Renal pelvis (tissue), 12 donors: ENCODE measurements at places on chromosomes 2 and 18.

- DNase-seq = no peak
Measured at GRCh38 chr2:239365071-239365781, 35.6 kb downstream of the HDAC4 start.

- no peak for DNase-seq
Measured at GRCh38 chr2:168790226-168790902, 12.1 kb upstream of the NOSTRIN start.

DNA sequence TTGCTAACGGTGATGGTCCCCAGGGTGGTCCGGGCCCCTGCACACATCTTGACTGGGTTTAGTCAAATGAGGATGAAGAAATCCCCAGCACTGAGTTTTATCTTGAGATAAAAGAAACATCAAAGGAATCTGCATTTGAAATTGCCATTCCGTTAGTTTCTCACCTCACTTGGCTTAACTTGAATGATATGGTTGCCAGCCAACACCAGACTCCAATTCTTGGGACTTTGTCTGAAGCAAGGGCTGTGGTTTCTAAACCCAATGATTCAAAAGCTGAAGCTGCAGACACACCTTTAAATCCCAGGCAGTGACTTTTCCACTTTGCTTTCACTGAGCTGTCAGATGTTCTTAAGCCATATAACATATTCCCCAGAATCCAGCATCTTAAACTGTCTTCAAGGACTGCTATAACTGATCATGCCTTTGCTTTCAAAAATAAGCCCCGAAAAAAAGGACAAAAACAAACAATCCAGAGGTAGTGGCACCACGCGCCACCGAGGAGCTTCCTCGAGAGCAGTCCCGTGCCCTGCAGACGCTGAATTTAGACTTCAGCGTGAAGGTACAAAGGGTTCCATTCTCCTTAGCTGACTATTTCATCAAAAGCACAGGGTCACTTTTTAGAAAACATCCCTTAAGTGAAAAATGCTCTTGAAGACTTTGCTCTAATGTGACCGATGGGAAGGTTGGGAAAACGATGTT is 189.3 kb downstream of the HDAC4 start:
- no peak for DNase-seq

- no peak for DNase-seq
Measured at GRCh38 chr18:46324087-46324955, 220.1 kb downstream of the HAUS1 start.

DNA sequence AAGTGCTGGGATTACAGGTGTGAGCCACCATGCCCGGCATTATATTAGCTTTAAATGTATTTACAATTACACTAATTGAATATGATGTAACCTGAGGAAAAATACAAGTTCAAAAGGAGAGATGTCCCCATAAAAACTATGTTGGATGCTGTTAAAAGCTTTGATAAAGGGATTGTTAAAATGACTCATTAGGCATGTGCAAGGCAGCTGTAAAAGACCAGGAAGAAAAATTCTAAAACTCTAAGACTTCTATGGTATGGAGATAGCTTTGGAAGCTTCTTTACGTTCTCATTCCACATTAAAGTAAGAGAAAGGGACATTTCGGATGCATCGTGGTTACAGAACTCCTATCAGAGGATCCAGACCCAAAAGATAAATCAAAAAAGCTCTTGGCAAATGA is 50.3 kb downstream of the CYB5A start:
- no peak for DNase-seq

DNA sequence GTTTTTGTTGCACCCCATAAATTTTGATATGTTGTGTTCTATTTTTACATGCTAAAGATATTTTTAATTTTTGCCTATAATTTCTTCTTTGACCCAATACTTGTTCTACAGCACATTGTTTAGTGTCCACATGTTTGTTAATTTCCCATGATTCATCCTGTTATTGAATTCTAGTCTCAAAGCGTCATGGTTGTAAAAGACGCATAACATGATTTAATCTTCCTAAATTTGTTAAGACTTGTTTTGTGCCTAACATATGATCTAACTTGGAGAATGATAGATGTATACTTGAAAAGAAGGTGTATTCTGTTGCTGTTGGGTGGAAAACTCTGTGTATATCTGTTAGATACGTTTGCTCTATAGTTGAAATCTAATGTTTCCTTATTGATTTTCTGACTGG is 27.1 kb upstream of the SULT1C3 start:
- no peak for DNase-seq

- DNase-seq = no peak
Measured at GRCh38 chr2:23376972-23377371, 8.0 kb upstream of the KLHL29 start.

DNA sequence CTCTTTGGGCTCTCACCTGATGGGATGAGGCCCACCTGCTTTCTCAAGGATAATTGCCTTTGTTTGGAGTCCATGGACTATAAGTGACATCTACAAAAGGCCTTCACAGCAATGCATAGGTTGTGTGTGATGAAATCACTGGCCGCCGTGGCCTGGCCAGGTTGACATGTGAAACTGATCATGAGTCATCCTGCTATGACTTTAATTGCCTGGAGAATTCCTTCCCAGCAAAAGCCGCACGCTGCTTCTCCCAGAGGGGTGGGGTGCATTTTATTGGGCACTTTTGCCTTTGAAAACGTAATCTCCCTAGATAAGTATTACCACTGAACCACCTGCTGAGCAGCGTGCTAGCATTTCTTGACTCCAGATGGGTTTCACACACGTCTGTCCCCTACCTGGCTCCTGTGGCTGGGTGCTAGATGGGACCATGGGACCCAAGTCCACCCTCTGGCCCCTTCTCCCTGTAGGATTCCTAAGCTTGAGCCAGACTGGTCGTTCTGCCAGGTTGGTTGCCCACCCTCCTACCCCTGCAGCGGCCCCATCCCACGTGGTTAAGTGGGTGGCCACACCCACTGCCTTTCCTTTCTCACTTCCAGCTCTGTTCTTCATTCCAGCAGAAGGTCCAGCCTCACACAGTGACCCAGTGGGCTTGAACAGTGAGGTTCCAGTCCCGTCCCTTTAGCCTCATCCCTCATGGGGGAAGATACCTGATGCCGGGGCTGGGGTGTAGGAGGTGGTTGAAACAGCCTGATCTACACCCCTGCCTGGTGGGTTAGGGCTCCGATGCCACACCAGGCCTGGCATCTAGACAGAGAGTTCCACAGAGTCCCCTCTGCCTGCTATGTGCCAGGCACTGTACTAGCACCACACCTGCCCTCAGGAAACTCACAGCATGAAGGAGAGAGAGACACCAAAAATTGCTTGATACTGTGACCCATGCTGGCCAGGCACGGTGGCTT is 89.6 kb downstream of the GBX2 start:
- no peak for DNase-seq

DNA sequence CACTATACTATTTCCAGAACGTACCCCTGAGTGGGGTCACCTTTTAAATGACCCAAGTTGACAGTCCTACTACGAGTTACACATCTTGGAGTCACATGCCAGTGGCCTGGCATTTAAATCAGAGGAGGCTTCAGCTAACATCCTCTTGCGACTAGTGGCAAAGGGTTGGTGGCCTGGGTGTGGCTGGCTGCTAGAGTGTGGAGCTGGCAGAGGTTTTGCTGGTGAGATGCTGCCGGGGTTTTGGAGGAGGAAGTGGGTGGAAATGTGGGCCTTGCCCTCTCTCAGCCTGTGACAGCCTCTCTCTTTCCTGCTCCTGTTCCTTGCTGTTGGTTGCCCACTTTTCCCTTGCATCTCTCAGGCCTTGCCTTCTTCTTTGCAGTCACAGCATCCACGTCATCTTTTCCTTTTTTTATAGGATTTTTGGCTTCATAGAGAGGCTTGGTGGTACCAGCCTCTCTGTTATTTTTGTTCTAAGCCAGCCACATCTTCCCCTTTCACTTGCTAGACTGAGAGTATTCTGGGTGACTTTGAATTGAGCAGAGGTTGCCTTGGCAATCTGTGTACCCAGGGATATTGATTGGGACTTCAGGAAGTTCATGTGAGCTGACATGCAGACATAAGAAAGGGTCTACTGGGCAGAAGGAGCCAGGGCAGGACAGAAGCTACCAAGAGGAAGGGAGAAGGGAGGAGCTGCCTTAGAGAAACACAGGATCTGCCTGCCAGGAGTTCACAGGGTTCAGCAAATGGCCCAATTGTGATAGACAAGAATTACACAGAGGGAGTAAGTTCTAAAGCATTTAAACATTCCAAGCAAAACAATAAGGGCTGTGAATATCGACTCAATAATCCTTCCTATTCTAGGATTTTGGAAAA is 55.4 kb downstream of the CDC42EP3 start:
- no peak for DNase-seq

GRCh38 chr2:72780477-72780876 is 45.4 kb downstream of the EXOC6B start:
- no peak for DNase-seq

- DNase-seq = no peak
Measured at GRCh38 chr2:71706121-71706520, 252.8 kb downstream of the DYSF start.

- no peak for DNase-seq
Measured at GRCh38 chr2:238587776-238588660, 161.3 kb downstream of the ASB1 start.

DNA sequence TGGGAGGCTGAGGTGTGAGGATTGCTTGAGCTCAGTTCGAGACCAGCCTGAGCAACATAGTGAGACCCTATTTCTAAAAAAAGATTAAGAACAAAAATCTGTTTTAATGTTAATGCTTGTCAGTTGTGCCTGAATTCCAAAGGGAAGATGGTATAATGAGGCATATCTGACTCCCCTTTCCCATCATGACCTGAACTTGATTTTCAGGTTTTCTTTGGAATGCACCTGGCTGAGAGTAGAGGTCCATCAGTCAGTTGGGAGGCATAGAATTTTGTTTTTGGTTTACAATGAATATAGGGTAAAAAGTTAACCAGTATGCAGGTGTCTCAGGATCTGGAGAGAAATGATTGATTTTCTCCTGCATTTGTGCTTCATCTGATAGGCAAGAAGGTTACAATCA is 20.4 kb downstream of the RPIA start:
- DNase-seq = no peak

DNA sequence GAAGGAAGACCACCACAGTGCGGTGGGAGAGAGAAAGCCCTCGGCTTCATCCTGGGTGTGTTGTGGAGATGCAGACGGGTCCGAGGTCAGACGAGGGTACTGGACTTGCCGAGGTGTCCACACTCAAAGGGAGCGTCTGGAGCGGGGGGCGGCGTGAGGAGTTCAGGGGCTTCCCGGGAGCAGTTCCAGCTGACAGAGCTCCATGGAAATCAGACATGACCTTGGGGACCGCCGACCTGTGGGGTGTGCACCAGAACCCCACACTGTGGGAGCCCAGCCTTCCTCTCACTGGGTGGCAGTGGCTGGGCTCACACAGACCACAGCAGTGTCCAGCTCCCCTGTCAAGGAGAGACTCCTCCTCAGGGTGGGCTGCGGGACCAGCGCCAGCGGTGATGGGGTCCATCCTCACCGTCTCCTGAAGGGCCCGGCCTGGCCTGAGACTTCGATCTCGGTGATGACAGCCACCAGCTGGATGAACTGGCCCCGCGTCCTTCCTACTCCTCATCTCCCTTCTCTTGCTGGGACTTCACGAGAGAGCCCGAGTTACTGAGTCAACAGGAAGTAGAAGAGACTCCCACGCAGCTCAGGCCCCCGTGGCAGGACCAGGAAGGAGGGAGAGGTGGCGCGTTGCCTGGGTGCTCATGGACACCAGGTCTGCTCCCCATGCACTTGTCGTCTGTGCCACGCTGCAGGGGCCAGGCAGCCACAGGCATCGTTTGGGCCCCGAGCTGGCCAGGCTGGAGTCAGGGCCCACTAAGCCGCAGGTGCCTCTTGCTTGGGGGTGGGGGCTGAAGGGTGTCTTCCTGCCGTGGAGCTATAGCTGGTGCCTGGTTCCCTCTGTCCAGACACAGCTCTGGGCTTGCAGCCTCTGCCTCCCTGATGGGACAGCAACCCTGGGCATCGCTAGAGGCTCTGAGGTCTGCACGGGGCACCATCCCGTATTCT is 101.9 kb upstream of the CTDP1 start:
- peak; percentile 69 for DNase-seq

GRCh38 chr2:37809525-37809924 is 115.6 kb upstream of the RMDN2 start:
- DNase-seq = no peak

DNA sequence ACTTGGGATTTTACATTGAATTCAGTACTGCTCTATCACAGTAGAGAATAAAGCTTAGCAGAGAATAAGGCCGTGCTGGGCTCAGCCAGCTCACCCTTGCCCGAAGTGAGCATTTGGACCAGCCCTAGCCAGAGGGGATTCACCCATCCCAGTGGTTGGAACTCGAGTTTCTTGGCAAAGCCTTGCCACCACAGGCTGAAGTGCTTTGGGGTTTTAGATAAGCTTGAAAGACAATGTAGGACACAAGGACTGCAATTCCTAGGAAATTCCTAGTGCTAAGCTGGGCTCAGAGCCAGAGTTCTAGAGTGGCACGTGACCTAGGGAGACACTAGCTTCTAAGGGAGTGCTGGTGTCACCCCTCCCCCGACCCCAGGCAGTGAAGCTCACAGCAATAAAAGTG is 28.0 kb downstream of the SERPINB11 start:
- no peak for DNase-seq

DNA sequence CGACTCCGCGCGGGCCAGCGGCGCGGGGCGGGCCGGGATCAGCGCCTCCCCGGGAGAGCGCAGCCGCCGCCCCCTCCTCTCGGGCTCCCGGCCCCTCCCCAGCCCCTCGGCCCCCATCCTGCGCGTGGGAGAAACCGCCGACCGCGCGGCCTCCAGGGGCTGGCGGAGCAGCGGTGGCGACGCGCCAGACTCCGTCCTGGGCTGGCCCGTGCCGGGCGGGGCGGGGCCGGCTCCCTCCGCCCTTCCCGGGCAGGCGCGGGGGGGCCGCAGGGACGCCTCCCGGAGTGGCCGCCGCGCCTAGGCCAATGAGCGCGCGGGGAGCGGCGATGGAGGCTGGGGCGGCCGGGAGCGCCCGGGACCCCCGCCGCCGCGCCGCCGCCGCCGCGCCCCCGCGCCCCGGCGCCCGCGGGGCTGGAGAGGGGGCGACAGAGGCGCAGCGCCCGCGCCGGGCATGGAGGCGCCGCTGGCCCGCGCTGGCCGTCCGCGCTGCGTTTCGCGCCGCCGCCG is 49.1 kb downstream of the KCNIP3 start:
- DNase-seq = peak; percentile 40

DNA sequence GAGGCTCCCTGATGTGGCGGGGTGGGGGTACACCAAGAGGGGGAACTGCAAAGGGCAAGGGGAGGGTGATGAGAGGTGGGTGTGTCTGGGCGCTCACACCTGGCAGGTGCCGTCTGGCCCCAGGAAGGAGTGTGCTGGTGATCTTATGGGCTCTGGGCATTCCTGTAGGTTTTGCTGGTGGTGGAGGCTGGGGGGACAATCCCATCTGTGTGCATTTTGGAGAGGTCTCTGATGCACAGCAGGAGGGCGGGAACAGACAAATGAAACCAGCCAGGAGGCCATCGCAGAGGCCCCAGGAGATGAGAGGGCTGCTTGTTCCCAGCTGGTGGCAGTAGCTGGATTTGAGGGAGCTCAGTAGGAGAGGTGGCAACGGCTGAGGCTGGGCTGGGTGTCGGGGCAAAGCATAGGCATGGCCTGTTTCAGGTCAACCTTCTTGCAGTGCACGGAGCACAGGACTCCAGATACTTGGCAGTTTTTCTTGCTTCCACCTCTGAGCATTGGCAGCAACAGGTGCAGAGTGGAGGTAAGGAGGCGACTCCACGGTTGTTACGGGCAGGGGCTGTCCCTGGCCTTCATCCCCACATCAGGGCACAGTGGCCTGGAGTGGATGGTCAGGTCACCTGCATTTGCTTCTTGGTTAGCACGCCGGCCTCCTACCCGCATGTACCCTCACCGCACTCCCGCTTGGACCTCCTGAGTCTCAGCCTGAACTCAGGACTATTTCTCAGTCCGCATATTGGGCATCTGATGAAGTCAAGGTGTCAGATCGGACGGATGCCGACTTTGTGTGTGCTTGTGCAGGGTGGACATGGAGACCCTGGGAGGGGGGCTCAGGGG is 194.2 kb upstream of the HDAC4 start:
- no peak for DNase-seq
